ENCODE measurements at places on chromosomes 3 and 15.

DNA sequence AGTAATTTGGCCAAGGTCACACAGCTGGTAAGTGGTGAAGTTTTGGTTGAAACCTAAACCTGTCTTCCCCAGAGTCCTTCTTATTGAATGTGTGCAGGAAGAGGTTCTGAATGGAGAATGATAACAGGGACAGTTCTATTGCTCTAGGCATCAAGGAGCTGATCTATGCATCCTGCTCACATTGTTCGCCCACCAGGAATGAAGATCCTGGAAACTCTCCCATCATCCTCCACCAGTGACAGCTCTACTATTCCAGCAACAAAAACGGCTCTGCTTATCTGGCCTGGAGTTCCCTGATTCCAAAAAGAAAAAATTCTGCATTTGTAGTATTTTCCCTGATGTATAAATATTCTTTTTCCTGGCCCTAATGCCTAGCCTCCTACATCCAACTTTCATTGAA is 16.4 kb upstream of the TNFAIP8L3 start:
- no peak for DNase-seq

DNA sequence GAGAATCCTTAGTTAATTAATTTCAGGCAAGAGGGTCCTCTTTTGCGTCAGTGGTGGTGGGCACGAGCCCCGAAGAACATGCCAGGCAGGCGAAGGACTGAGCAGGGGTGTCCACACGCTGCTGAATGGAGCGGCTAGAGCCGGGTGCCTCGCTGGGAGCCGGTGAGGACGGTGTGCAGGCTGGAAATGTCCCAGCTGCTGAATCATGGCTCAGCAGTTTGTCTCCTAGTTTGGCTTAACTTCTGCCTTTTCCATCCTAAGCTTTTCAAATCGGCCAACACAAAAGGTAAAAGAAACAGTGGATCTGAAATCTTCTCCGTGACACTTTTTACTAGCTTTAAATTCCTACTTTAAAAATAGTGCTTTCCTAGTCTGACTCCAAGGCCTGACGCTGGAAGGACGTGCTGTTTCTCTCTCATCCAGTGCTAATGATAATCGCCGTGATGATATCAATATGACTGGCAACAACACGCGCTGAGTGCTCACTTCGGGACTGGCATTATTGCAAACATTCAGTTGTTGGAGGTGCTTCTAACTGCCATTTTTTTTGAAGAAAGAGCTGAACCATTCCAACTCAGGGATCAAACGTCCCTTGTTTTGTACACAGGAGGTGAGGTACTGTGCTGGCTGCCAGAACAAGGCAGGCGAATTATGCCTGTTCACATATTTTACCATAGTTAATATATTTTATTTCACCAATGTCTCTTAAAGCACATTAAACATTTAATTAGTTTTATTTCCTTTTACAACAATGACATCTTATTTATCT is 19.8 kb downstream of the PCSK6 start:
- DNase-seq, result no peak

- DNase-seq, result no peak
These were observed 31.8 kb downstream of the PCOLCE2 start for GRCh38 chr3:142857056-142857455.

- no peak for DNase-seq
These were observed 1.4 kb downstream of the MBNL1 start for GRCh38 chr3:152269831-152270734.

- DNase-seq, result peak; percentile 52
These were observed 134.9 kb downstream of the FEZF2 start for GRCh38 chr3:62238431-62238830.

DNA sequence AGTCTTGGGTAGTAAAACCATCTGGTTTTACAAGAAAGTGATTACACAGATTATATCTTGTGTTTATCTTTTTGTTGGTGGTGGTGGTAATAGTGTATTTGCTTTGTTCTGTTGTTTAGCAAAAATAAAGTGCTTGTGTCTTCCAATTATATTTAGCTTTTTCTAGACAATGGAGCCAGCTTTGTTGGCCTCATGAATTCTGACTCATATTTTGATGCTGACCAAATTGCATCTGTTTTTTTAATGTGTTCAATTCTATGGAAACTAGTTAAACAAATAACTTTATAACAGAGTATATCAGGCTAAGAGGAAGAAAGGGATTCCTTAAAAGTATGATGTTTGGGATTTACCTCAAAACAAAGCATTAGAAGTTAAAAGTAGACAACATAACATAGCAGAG is 69.3 kb upstream of the BFSP2 start:
- no peak for DNase-seq

Measured in NCI-H1930 (cell line).